Ureter (tissue), 1 donor: ENCODE measurements at places on chromosomes 3 and 15. TPM values are rescaled to one million over a fixed set of nuclear protein-coding genes. Genes with fewer than 3 reads are reported as not detected.

The FBXL22 gene
- total RNA-seq = 13.3 TPM

The BNIP2 gene
- total RNA-seq = 103 TPM

The RASL12 gene
- 32.8 TPM for total RNA-seq

The HAPLN3 gene
- total RNA-seq = 8.5 TPM

The HTR3E gene
- not detected for total RNA-seq

The IL5RA gene
- not detected for total RNA-seq

The RTP1 gene
- not detected for total RNA-seq

The ATP10A gene
- 10.6 TPM for total RNA-seq

The TMEM207 gene
- total RNA-seq = not detected

The SPESP1 gene
- 3.0 TPM for total RNA-seq
